T-helper 17 cell (primary cell): ENCODE measurements at places on chromosomes 16 and 17.

- no peak for DNase-seq
Measured at GRCh38 chr17:78179372-78179771, 7.5 kb downstream of the TK1 start.

- no peak for DNase-seq
Measured at GRCh38 chr17:37841232-37841631, 83.0 kb upstream of the TBC1D3K start.

- no peak for DNase-seq
Measured at GRCh38 chr17:49132317-49132698, 261 bp upstream of the B4GALNT2 start.

GRCh38 chr17:77854759-77855745 is 103.5 kb upstream of the TNRC6C start:
- no peak for DNase-seq

GRCh38 chr16:56988161-56988947 is 1.0 kb upstream of the NLRC5 start:
- DNase-seq, result no peak

- no peak for DNase-seq
Measured at GRCh38 chr17:2090210-2090641, 35.3 kb downstream of the HIC1 start.

GRCh38 chr17:32936894-32937500 is 9.0 kb downstream of the TMEM98 start:
- DNase-seq, result peak; percentile 28

DNA sequence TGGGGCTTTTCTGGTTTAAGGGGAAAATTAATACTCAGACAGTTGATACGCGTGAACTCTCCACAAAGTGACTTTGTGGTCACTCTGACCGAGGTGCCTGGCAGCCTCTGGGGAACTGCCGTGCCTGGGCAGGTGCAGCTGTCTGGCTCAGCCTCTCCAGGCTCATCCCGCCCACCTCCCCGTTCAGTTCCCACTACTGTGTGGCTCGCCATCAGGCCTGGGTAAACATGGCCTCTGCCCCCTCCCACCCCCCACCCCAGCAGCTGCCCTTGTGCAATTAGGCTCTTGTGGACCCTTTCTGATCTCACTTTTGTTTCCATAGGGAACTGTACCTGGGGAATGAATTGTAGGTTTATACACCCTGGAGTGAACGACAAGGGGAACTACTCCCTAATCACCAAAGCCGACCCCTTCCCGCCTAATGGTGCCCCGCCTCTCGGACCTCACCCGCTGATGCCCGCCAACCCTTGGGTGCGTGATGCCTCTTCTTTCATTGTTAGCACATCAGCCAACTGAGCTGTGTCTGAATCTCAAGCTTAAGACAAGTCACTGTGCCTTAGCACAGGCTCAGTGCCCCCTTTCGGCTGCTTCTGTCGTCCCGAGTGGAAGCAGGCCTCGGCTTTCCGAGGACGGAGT is 27.8 kb downstream of the ZC3H18 start:
- no peak for DNase-seq
